ENCODE measurements at places on chromosomes 16 and 17. TPM values are rescaled to one million over a fixed set of nuclear protein-coding genes. Genes with fewer than 3 reads are reported as not detected.

TP53TG3C gene
- not detected for total RNA-seq

MPV17L gene
- 10.8 TPM for total RNA-seq

TP53TG3F gene
- total RNA-seq = not detected

TMIGD1 gene
- not detected for total RNA-seq

EXOC3L1 gene
- total RNA-seq = 2.2 TPM

HOXB1 gene
- not detected for total RNA-seq

RCVRN gene
- 0.24 TPM for total RNA-seq

LRRC75A gene
- 0.93 TPM for total RNA-seq

ACBD4 gene
- total RNA-seq = 9.4 TPM

KCTD19 gene
- total RNA-seq = 0.08 TPM

USP43 gene
- total RNA-seq = 0.24 TPM

RAB37 gene
- 0.90 TPM for total RNA-seq

PLA2G10 gene
- total RNA-seq = not detected

TSPAN10 gene
- total RNA-seq = not detected

RSKR gene
- 1.3 TPM for total RNA-seq

KRT17 gene
- total RNA-seq = not detected

ALOX15B gene
- total RNA-seq = 1.2 TPM

KRTAP9-4 gene
- not detected for total RNA-seq

PLD6 gene
- 6.8 TPM for total RNA-seq

RAPGEFL1 gene
- total RNA-seq = 1.6 TPM

CCL11 gene
- total RNA-seq = 0.75 TPM

KRTAP2-3 gene
- total RNA-seq = not detected

CDK5R1 gene
- 1.0 TPM for total RNA-seq

USP10 gene
- total RNA-seq = 44.9 TPM

RSAD1 gene
- total RNA-seq = 19.3 TPM

CCL16 gene
- not detected for total RNA-seq

NEUROD2 gene
- total RNA-seq = not detected

KRTAP4-4 gene
- total RNA-seq = not detected

HSF4 gene
- 157 TPM for total RNA-seq

ZFPM1 gene
- 2.4 TPM for total RNA-seq

GRAP gene
- total RNA-seq = 2.5 TPM

GABARAP gene
- 469 TPM for total RNA-seq

CDRT4 gene
- 0.94 TPM for total RNA-seq

SHISA6 gene
- not detected for total RNA-seq

Measured in right atrium auricular region (tissue), 2 donors.